HFF-Myc (cell line): ENCODE measurements at places on chromosomes 7 and 10.

- no peak for DNase-seq
These were observed 161.3 kb downstream of the CUX1 start for GRCh38 chr7:101978683-101979082.

DNA sequence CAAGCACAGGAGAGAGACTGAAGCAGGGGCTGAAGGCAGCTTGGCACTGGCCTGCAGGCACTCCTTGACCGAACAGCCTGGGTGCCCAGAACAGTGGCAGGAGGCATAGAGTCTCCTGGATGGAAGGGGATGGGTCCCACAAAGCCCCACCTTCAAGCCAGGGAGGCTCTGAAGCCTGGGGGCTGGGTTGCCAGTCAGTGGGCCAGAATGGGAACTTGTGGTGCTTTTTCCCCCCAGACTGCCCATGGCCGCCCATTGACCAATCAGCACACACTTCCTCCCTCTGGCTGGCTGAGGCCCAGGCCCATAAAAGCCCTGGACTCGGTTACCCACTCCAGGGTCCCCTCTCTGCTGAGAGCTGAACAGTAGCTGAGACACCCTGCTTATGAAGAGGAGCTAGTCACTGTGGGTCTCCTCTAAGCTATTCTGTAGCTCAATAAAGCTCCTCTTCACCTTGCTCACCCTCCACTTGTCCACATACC, 109.6 kb downstream of the ELAPOR2 start:
- no peak for DNase-seq

DNA sequence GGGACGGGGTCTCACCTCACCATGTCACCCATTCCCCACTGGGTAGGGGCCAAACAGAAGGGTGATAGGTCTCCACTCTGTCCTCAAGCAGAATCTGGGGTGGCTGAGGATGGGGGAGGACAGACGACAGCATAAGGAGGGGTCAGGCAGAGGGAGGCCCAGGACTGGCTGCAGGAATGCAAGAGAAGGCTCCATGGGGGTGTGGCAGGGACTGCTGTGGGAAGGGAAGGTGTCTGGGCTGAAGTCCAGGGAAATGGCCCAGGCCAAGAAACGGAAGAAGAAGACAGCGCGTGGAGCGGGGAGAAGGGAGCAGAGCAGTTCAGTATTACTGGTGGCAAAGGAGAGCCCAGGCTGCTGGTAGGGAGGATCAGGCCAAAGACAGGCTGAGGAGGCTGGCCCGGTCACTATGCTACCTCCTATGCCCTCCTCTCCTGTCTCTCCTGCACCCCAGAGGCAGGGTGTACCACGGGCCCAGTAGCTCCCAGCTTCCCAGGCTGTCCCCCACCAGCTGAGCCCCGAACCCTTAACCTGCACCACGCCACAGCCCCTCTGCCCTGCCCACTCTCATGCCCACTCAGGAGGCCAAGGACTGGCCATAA, 60.9 kb downstream of the GRB10 start:
- DNase-seq, result no peak

DNA sequence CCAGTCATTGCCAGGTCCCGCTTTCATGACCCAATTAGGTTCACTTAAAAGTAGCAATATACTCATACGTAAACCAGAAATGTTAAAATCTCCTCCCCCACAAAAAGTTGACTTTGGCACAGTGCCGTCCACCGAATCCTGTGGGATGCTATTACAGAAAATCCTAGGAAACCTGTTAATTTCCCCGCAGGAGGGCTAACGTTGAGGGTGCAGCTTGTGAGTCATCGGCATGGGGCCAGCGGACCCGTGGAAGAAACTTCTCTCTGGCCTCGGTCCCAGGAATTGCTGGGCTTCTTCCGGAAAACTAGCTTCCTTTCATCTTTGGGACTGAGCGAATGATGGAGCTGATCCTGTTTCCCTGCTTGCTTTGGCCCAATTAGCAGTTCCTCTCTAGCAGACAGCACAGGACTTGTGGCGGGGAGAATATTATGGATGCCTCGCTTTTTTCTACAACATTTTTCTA, 13.5 kb downstream of the CRYGN start:
- DNase-seq, result peak; percentile 57
